ENCODE measurements at places on chromosomes 7 and 10.

DNA sequence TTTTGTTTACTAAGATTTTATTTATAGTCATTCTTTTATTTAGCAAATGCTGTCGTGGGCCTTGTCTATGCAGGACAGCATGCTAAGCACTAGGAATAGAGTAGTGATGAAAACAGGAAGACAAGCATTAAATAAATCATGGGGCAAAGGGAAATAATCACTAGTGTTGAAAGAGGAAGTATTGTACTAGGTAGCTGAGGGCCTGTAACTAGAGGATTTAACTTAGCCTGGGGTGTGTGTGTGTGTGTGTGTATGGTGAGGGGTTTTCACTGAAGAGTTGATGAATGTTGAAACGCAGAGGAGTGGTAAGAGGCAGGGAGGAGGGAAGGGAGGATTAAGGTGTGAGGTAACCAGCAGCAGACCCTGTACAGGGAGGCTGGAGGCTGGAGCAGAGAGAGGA, 446.4 kb downstream of the SDK1 start:
- no peak for DNase-seq

DNA sequence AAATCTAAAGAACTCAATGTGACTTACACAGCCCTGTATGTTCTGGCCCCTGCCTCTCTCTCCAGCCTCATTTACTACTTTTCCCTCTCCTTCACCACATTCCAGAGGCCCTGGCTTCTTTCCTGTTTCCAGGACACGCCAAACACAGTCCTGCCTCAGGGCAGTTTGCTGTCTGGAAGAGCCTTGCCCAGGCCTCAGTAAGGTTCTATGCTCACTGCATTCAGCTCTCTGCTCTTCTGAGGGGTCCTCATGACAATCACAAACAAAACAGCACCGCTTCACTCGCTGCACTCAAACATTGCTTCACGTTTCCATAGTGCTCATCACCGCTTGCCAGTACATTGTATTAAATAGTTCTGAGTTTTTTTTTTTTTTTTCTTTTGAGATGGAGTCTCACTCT, 35.1 kb upstream of the GARS1 start:
- no peak for DNase-seq

DNA sequence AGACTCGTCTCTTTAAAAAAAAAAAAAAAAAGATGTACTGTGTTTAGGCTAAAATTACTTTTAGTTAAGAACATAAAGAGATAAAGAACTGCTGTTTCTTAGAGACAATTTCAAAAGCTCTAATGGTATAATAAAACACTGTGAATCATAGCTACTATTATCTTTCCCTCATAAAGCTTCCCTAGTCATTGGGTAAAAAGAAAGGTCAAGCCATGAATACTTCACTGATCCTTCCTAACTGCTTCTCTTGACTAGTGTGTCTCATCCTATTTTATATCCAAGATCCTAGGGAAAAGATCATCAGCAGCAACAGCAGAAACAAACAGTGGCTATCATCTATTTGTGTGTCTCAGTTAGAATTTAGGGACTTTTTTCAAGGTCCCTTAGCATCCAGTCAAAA, 10.5 kb downstream of the YME1L1 start:
- no peak for DNase-seq

- no peak for DNase-seq
Measured at GRCh38 chr7:137951700-137952425, 50.0 kb downstream of the CREB3L2 start.

Data from NCI-H1092 treated with DMSO at 0.1 percent for 48 hours (cell line).